ENCODE measurements at places on chromosomes 13 and 19.

GRCh38 chr13:99806671-99807070 lies 164.9 kb downstream of the ZIC5 start:
- no peak for DNase-seq

DNA sequence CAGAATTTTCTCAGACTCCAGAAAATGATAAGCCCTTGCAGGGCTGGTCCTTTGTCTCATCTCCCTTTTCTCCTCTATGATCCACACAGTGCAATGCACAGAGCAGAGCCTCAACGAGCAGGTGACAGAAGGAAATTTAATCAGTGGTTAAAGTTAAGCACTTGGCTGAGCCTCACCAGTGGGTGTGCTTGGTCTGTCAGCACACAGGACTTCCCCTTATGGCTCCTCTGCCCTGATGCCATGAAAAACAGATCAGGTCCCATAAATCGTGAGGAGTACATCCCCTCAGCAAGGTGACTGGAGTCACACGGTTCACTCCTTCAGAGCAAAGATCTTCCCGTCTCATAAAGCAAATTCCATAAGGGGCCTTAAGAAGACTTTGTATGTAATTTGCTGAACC lies 818.2 kb downstream of the UQCRFS1 start:
- no peak for DNase-seq

DNA sequence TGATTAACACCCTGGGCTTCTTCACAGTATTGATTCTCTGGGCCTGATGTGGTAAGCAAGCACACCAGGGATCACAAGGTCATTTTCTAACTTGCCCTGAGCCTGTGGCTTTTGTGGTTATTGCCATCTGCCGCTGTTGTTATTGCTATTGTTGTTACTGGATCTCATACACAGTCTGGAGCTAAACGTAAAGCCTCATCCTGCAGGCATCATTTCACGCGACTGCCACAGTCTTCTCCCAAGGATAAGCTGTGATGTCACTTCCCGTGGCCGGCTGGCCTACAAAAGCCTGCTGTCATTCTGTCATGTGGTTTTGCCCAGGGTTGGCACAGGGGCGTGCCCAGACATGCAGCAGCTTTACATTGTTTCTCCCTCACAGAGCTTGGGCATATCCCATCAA lies 154.0 kb upstream of the GPR12 start:
- DNase-seq: peak; percentile 27

DNA sequence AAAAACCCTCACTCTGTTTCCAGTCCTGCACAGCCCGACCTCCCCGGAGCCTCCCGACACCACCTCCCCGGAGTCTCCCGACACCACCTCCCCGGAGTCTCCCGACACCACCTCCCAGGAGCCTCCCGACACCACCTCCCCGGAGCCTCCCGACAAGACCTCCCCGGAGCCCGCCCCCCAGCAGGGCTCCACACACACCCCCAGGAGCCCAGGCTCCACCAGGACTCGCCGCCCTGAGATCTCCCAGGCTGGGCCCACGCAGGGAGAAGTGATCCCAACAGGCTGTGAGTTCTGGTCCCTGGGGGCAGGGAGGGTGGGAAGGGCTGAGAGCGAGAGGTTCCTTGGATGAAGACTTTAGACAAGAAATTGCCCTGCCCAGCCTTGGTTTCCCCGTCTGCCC lies 5.4 kb downstream of the MADCAM1 start:
- DNase-seq: no peak

DNA sequence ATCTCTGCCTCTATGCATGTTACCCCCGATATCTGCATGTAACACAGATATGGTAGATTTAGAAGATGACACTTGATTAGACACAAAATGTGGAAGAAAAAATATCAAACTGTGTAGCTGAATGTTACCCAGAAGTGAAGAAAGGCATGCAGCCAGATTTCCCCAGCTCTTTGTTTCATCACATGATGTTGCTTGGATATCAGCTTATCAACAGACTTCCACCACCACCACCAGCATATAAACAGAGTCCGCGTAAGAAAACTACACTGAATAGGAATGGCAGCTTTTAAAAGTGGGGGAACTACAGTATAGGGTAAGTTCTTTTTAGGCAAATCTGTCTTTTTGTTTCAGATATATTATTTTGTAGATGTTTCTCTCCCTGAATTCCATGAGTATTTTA lies at the start of gene FAM216B:
Gene FAM216B, plus strand, starts transcription at position 233 of the 400 bp plus-strand sequence. CDS start 2,484 bp downstream, outside the sequence.
- DNase-seq: no peak

DNA sequence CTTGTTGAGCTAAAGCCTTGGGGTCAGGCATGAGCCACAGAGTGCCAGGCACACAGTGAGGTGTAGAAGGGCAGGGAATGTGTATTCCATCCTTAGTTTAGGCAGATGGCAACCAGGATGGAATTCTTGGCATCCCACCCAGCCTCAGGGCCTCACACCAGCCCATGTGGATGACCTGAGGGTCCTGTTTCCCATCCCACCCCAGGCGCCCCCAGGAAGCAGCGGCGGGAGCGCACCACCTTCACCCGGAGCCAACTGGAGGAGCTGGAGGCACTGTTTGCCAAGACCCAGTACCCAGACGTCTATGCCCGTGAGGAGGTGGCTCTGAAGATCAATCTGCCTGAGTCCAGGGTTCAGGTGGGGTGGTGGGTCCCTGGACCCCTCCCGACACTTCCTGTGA lies 14.3 kb downstream of the CRX start:
- DNase-seq: no peak
